ENCODE measurements at places on chromosomes 16 and 17.

GRCh38 chr16:57647136-57647875, 18.9 kb downstream of the ADGRG1 start:
- DNase-seq: no peak

GRCh38 chr16:74216319-74216718, 80.3 kb upstream of the PSMD7 start:
- DNase-seq: no peak

GRCh38 chr17:68011199-68011665, 15.0 kb upstream of the C17orf58 start:
- peak; percentile 56 for DNase-seq

DNA sequence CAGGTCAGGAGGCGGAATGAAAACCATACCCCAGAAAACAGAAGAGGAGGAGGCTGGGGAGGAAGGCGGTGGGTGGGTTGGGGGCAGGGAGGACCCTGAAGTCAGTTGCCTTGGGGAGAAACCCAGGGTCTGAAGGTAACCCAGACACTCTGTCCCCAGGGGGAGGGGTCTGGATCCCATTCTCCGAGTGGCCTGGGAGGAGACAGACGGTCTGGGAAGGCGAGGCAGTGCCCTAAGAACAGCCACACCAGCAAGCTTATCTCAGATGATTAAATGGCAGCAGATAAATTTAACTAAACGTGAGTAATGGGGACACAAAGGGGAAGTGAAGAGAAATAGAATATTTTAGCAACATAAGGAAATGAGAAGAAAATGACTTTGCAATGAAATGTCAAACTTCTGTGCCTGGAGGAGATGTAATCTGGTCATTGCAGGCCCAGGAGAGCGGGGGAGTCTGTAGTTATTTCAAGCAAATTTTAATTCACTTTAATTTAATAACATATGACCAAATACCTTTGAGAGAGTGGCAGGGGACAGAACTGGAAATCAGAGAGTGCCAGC, 21.4 kb upstream of the ZFP90 start:
- no peak for DNase-seq

DNA sequence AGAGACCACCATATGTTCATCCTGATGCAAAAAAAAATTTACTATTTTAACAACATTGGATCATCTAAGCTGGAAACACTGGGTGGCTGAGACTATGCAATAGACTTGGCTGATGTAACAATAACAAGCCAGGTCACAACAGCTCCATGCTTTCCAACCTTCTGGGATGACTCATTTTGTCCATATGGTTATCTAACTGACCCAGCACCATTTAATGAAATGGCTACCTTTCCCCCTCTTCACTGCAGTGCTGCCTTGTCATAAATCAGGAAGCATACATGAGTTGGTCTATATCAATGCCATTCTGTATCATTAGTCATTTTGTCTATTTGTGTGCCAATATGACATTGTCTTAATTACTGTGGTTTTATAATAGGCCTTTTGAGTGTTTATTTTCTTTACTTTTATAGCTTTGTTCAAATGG, 217.6 kb upstream of the KCNJ16 start:
- DNase-seq: no peak

DNA sequence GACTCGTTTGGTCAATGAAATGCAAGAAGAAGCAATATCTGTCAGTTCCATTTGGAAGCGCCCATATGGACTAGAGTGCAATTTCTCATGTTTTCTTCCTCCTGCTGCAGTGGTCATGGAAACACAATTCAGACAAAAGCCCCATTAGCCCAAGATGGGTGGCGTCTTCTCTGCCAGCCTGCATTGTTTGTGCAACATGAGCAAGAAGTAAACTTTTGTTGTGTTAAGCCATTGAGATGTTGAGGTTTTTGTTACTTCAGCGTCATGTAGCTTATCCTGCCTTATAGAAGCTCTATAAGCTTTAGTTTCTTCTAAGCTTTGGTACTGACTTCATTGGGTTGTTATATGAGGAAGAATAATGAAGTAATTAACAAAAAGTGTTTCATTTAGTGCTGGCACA, 137.4 kb downstream of the NPIPB5 start:
- no peak for DNase-seq

- no peak for DNase-seq
Measured at GRCh38 chr17:83185023-83186002, 105.9 kb downstream of the METRNL start.

DNA sequence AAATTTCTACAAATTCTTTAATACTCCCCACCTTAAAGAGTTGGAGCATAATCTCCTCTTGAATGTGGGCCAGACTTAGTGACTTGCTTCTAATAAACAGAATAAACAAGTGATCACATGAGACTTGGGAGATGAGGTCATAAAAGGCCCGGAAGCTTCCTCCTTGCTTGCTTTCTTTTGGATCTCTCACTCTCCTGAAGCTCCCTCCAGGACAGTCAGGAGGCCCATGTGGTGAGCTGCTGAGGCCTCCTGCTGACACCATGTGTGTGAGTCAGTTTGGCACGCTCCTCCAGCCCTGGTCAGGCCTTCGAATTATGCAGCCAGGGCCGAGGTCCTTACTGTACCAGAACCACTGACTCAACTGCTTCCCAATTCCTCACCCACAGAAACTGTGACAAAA, 53.2 kb downstream of the NDEL1 start:
- no peak for DNase-seq

DNA sequence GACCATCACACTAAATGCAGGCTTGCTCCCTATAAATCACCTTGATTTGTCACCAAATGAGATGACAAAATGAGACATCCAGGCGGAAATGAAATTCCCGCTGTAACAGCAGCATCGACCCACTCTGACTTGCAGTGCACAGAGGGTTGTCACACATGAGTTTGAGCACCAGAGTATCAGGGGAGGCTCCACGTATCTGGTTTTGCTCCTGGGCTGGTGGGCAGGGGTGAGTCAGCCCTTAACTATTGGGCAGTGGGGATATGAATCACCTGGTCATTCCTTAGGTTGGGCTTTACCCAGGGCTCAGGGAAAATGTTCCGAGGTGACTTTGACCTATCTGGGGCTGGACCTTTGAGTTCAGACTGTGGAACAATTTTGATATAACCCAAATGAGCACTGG, 245.2 kb upstream of the CCL2 start:
- no peak for DNase-seq

- DNase-seq: no peak
Measured at GRCh38 chr16:27334192-27334764, 20.5 kb downstream of the IL4R start.

DNA sequence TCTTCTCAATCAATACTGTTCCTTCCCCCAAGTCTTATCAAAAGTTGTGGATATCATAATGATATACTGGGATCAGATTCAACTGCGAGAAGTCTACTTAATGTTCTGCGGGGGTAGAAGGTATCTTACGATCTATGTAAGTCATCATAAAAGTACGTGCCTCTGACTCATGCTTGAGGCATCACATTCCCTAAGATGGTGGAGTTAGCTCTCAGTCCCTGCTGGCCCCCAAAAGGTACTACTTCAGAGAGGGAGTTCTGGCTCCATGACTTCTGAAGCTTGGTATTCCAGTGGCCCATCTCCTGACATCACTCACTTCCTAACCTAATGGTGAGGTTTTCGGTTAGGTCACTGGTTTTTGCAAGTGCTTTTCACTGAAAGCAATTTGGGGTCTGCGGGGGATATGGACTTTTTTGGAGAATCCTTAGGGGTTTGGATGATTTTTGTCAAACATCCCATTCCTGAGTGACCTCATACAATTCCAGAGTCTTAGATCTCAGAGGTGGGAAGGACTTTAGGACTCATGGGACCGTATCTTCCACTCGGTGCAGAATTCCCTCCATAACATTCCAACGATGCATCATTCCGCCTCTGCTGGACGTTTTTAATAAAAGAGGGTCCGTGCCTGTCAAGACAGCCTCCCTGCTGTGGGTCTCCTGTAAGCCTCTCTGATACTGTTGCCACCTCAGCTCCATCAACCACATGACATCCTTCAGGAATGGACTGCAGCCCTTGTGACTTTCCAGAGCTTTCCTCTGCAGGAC, 74.3 kb downstream of the DYNLRB2 start:
- DNase-seq: no peak

- no peak for DNase-seq
Measured at GRCh38 chr17:27558842-27559505, 72.0 kb upstream of the LGALS9 start.

DNA sequence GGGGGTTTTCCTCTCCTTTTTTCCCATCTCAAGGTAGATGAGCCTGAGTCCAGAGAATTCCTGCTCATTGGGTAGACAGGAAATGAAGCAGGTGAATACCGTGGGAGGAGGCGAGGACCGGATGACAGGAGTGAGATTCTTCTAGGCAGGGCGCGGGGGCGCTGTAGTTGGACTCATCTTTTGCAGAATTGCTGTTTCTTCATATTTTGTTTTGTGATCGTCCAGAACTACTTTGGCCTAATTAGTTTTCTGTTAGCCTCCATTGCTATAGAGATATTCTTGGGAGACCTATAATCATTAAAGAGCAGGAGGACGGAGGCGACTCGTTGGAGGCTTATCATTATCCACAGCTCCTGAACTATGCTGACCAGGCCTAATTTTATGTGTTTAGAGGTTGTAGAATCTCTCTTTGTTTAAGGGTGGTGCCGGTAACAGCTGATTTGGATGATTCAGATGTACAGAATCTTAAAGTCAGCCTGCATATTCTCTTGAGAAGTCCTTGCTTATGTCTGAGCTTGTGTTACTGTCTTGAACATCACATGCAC, 650 bp downstream of the ATP6V0A1 start:
- DNase-seq: peak; percentile 11

- DNase-seq: no peak
Measured at GRCh38 chr16:57144027-57144426, 41.8 kb downstream of the PSME3IP1 start.

DNA sequence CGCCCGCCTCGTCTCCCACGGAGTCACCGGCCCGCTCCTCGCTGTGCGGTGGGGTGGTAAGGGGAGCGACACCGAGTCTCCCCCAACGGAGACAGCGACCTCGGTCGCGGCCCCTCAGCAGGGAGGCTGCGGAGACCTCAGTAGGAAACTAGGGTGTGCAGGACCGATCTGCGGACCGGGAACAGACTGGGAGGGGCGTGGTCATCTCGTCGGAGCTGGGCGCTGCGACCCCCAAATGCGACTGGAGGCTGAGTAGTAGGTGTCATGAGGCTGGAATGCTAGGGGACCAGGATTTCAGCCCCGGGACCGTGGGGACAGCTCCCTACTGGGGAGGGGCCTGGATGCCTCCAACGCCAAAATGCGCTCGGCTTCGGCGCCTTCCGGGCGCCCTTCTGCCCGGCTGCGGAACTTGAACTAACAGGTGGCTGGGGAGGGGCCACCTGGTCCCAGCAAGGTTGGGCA, 1.3 kb downstream of the CACNG4 start:
- no peak for DNase-seq

- DNase-seq: no peak
Measured at GRCh38 chr17:55664287-55664686, 58.4 kb downstream of the TMEM100 start.

GRCh38 chr17:50174444-50174843, 8.6 kb downstream of the SGCA start:
- DNase-seq: no peak

DNA sequence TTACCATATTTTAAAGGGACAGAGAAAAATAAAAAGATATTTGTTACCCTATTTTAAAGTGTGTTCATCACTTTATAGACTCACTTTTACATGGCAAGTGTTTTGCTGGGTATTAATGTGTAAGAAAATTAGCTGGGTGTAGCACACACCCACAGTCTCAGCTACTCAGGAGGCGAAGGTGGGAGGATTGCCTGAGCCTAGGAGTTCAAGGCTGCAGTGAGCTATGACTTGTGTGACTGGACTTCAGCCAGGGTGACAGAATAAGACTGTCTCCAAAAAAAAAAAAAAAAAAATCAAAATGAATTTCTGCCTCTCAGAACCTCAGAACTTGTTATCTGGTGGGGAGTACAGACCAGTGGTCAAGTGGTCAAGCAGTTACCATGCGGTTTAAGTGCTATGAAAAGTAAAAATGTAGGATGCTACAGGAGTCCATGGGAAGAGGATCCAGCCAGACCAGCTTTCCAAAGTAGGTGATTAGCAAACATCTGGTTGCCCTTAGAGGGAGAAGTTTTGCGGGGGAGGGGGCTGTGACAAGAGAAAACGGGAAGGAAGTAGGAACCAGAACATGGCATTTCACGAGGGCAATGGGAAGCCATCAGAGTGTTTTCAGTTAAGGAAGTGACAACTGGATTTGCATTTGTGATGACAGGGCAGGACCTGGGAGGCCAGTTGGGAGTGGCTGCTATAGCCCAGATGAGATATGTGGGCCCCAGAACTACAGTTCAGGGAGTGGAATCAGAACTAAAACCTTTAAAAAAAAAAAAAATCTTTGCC, 13.9 kb downstream of the CNEP1R1 start:
- no peak for DNase-seq

DNA sequence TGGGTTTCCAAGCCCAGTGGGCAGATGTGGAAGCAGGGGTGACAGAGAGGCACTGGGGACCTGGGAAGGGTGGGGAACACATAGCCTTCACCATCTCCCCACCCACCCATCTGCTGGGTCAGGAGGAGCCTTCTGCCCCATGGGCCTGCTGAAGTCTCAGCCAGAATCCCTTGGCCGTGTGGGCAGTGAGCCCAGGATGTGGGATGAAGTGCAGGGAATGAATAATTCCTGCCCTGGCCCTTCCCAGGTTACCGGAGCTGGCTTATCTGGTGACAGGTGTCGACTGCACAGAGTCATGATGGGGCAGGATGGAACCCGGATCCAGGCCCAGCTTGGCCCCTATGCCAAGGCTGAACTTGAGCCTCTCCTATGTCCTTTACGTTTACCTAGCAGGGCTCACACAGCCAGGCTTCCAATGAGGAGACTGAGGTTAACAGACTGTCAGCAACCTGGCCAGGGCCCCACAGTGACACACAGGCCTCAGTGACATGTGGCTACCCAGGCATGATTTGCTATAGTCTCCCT, 17.5 kb downstream of the ATP2A3 start:
- no peak for DNase-seq

- DNase-seq: no peak
Measured at GRCh38 chr17:32732296-32732642, 144.7 kb downstream of the MYO1D start.

- DNase-seq: no peak
Measured at GRCh38 chr16:52573365-52574299, 26.7 kb upstream of the TOX3 start.

DNA sequence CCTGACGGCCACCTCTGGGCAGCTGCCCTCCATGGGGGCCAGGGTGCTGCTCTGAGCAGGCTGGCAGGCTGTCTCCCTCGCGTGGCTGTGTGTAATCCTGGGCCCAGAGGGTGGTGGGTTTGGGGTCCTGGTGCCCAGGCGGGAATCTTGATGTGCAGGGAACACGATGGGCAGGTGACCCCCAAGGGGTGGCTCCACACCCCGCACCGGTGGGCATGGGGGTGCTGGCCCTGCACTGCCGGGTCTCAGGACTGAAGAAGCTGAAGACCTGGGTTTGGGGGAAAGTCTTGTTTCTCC, 8.6 kb downstream of the CHMP6 start:
- no peak for DNase-seq

- DNase-seq: peak; percentile 71
Measured at GRCh38 chr17:32341141-32341856, 674 bp downstream of the C17orf75 start.

DNA sequence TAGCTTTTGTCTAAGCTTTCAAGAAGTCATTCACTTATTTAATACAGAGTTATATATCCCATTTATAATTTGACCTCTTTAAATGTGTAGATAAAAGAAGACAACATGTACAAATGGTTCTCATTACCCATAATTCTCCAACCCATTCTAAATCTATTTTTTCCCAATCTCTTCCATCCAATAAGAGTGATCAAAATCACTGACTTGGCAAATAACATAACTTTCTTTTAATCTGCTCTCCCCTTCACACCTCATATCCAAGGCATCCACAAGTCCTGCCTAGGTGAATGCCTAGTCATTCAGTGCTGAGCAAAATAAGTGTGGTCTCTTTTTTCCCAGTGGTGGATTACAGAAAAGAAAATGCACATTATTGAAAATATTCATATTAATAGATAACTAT, 1231.1 kb downstream of the CDH11 start:
- no peak for DNase-seq
